Astrocyte (in vitro differentiated cells and primary cell): ENCODE measurements at places on chromosomes 12 and 14.

- DNase-seq, result peak; percentile 54
These were observed 1263.0 kb downstream of the LRFN5 start for GRCh38 chr14:42869681-42870080.

DNA sequence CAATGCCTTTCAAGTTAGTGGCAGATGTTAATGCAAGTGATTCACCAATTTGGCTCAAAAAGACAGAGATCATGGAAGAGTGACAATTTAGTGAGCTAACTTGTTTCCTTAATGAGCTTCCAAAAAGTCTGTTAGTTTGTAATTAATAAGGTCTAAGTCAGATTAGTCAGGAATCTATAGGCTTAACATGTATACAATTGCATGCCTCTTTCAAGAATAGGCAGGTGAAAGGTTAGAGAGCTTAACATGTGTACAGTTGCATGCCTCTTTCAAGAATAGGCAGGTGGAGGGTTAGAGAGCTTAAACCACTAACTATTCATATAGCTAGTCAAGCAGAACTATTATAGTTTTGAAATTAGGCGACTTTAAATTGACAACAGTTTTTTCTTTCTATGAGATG lies 663.8 kb downstream of the C12orf50 start:
- no peak for DNase-seq

- DNase-seq, result no peak
These were observed 298.7 kb downstream of the RPL10L start for GRCh38 chr14:46352844-46353243.

GRCh38 chr14:81153187-81153586 lies 67.6 kb downstream of the GTF2A1 start:
- DNase-seq, result no peak

GRCh38 chr14:34250959-34251358 lies 211.1 kb downstream of the SPTSSA start:
- DNase-seq, result no peak

GRCh38 chr12:51784688-51785087 lies 63.8 kb downstream of the FIGNL2 start:
- no peak for DNase-seq

DNA sequence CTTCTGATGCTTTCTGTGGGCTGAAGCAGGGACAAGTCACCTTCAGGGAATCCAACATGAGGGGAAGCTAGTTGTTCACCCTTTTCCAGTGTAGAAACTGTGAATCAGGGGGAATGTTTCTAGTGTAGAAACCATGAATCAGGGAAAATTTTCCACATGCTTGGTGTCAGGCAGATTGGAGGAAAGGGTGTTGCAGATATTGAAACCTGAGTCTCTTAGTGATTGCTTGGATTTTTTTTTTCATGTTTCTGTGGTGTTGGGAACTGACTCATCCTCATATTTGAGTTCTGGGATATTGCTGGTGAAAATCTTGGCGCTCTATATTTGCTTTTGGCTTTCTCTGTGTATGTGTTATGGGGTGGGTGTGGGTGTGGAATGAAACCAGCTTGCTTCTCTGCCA lies 144.5 kb upstream of the FBXO33 start:
- DNase-seq, result peak; percentile 73

DNA sequence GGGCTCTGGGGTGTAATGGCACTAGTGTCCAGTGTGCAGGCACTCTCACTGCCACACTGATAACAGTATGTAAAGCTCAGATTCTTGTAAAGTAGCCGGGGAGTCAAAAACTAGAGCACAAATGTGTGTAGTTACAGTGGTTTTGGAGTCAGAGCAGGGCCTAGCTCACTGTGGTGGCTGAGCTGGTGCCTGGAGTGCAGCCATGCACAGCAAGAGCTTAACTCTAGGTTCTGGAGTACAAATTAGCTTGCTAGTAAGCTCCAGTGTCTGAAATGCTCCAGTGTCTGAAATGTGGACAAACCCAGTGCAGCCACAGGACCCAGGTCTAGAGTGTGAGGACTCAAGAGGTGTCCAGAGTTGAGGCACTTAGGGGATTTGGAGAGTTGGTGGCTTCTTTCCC lies 149.2 kb downstream of the MSRB3 start:
- DNase-seq, result no peak

DNA sequence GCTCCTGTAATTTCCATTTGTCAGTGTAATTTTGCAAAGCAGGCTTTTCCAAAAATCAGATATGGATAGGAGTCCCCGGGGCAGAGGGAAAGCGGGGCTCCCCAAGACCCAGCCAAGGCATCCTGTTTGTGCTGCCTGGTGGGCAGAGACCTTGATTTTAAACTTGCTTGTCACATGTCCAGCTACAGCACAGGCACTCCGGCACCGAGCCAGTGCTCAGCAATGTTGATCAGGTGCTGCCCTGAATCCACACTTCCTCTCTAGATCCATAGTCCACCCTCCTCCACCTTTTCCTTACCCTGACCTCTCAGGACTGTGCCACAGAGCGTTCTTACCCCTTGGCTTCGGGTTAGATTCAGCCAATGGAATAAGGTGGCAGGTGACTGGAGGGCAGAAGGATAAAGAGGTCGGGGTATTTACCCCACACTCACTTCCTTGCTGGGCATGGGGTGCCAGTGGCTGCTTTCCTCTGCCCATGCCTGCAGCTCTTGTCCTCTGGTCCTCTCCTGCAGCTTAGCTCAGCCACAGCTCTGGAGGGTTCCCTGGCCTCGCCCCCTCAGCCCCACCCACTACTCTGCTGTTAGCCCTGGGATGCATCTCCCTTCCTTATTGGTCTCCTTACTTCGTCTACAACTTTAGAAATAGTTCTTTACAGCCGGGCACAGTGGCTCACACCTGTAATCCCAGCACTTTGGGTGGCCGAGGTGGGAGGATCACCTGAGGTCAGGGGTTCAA lies 80.1 kb downstream of the IRF2BPL start:
- no peak for DNase-seq

DNA sequence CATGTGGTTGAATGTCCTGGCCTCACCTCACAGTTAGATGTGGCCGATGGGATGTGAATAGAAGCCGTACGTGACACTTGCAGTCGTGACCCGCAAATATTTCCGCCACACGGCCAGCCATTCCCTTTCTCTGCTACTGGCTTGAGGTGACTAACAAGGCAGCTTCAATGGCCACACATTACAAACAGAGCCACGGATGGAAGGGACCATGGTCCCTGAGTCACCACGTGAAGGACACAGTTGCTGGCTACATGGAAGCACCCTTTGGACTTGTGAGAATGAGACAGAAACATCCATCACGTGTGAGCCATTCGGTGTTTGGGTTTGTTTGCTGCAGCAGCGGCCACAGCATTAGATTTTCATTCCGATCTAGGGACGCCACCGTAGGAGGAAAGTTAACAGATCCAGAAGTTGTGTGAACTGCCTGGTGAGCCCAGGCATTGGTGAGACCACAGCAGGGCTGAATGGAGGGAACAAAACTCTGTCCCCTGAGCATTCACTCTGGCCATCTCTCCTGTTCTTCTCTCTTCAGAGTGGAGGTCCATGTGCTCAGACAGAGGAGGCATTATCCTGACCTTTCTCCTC lies 33.5 kb upstream of the ADGRD1 start:
- DNase-seq, result no peak

DNA sequence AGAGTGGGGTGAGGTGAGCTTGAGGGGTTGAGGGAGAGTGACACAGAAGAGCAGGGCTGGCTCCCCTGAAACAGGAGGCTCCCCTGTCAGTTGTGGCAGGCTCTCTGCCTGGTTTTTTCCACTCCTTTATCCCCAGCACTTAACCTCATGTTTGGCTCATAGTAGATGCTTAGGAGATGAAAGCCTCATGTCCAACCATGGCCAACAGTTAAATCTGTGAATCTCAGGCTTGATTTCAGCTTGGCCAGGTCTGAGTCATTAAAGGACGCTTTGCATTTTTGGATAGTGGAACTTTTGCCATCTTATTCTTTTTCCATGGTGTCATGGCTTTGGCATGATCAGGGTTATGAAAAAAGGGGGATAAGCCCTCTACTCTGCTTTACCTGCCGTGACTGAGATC lies 117.2 kb downstream of the CACNA1C start:
- DNase-seq, result peak; percentile 73

DNA sequence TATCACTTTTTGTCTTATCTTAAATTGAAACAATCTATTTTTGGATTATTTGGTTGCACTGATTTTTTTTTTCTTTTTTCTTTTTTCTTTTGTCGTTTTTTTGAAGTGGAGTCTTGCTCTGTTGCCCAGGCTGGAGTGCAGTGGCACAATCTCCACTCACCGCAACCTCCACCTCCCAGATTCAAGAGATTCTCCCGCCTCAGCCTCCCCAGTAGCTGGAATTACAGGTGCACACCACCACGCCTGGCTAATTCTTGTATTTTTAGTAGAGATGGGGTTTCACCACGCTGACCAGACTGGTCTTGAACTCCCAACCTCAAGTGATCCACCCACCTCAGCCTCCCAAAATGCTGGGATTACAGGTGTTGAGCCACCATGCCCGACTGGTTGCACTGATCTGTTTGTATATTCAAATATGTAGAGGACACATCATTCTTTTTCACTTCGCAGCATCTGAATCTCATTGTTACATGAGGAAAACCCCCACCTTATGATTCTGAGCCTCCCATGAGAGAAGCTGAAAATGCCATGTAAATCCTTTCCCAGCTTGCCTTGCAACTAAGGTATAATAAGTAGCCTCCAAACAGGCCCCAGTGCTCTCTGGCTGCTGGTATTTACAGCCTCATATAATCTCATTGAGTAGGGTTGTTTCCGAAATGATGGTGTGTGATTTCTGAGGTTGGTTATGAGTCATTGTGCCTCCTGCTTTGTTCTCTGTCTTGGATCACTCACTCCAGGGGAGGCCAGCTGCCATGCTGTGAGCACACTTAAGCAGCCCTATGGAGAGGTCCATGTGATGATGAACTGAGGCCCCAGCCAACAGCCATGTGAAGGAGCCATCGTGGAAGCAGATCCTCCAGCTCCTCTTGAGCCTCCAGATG lies 5.2 kb upstream of the HSP90B1 start:
- DNase-seq, result peak; percentile 82

- DNase-seq, result peak; percentile 44
These were observed 202.7 kb upstream of the GARIN6 start for GRCh38 chr12:99444859-99445316.

DNA sequence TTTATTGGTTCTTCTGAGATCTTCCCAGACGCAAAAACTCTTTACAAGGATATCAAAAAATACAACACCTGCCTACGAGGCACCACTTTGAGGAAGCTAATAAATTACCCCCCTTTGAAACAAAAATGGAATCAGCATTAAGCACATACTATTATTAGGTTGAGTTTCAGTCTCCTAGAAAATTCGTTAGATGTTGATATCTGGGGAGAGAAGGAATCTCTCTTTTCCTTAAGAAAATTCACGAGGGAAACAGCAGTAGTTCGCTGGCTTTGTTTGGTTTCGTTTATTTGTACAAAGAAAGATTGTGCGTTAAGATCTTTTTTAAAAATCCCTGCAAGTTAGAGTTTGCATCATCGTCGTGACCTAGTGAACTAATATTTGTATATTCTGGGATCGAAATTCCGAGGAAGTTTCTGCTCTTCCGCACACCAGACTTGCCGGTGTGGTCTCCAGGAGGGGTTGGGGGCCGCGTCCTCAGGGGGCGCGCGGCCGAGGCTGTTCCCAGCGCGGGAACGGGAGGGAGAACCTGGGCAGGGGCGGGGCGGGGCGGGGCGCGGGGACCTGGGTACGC lies 12.1 kb downstream of the NKX2-1 start:
- no peak for DNase-seq

- no peak for DNase-seq
These were observed 34.6 kb upstream of the PPP2R5C start for GRCh38 chr14:101726954-101727302.

- DNase-seq, result peak; percentile 17
These were observed 120.1 kb downstream of the MDGA2 start for GRCh38 chr14:47555333-47555732.

- DNase-seq, result no peak
These were observed at the start of gene HIP1R for GRCh38 chr12:122834921-122835749. Gene HIP1R, plus strand, starts transcription at chr12:122835457. Its CDS starts 94 bp downstream, at chr12:122835551.

DNA sequence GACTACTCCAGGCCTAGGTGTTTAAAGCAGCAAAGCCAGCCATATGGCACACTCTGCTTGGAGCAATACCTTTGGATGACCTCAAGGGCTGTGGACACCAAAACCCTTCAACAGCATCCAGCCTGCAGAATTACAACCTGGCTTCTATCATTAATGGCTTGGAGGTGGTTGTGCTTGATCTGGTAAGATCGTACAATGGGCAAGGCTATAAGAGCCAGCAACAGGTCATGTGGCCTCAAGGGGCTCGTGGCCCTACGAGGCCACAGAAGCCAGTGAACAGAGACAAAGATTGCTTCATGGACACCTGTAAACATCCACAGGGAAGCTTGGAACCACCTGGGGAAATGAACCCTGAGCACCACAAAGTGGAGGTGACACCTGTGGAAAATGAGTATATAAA lies 657.3 kb downstream of the BCL11B start:
- DNase-seq, result no peak

DNA sequence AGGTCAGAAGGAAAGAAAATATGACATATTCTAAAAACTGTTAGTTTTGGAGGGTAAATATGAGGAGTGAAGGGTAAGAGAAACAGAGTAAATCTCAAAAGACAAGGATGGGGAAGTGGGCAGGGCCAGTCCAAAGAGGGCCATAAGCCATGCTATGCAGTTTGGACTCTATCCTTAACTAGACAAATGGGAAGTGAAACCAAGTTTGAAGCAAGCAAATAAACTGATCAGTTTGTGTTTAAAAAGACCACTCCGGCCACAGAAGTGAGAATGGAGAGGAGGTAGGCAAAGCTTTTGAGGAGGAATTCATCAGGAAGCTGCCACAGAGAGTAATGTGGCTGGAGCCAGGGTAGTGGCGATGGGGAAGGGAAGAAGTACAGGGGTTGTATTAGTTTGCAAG lies 37.5 kb upstream of the DAAM1 start:
- no peak for DNase-seq

DNA sequence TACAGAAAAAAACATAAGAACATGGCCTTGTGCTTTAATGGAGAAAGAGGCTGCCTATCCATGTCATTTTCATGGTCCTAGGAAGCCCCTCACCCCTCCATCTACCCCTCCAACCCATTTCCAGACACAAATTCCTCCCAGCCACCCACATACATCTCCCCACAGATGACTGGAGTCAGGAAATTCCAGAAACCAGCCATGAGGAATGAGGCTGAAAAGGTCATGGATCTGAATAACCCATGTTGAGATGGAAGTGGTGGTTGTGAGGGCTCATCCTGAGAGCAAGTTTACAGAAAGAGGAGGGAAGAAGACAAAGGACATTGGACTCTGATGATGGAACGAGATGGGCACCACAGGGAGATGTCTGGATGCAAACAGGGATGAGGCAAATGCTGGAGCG lies 23.9 kb upstream of the C12orf42 start:
- no peak for DNase-seq

DNA sequence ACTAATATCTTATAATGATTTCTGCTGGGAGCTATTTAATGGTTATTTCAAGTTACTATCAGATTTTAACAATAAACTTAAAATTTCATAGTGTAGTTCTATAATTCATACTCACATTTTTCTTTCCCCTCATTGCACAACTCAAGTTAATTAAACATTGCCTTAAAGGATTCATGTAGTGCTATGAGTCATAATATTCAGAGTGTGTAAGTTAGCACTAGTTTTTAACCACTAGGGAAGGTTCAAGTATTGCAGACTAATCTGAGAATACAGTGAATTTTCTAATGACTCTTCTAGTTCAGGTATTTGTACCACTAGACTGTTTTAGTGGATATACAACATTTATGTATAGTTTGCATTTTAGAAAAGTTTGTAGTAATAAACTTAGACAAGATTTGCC lies 49.9 kb downstream of the FOXA1 start:
- DNase-seq, result no peak

GRCh38 chr14:102565959-102566358 lies 26.5 kb upstream of the RCOR1 start:
- no peak for DNase-seq
